ENCODE measurements at places on chromosomes 6 and 20.

DNA sequence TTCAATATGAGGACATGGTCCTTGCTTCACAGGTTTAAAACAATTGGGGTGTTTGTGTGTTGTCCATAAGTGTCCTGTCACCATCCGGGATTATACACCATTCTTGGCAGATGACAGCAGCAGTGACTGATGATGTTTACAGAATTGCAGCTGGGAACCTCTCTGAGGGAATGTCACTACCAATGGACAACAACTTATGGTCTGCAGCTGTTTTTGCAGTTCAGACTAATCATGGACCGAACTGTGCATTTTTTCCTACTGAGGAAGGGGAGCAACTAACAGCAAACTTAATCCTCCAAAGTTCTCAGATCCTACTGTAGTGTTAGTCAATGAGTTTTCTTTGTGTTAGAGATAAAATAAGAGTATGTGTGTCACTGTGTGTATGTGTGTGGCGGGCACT, 26.0 kb downstream of the FAM229B start:
- H3K27ac ChIP-seq: no peak overlapping the region
- no peak for DNase-seq
- H3K4me1 ChIP-seq: no peaks in the 10 kb centered on the region
- H3K4me3 ChIP-seq: no peak overlapping the region
- H3K27me3 ChIP-seq: no peaks in the 10 kb centered on the region
- H3K36me3 ChIP-seq: no peaks in the 10 kb centered on the region

DNA sequence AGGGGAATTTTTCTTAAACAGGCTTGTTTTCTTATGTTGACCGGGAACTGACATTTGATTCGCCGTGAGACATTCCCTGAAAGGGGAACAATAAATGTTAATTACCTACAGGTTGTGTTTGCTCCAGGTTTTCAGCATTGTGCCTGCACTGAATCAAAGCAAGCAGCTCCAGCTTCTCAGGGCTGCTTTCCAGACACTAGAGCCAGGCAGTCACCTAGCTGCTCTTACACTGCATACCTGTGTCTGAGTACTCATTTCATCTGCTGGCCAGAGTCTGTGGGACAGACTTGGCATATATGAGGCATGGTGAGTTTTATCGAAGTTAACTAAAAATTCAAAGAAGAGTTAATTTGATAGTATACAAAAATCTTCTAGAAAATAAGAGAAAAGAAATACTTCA, 951.8 kb upstream of the MAP3K7 start:
- DNase-seq: no peak
- H3K36me3 ChIP-seq: no peaks in the 10 kb centered on the region
- H3K27ac ChIP-seq: no peak overlapping the region
- no peaks in the 10 kb centered on the region for H3K4me1 ChIP-seq

DNA sequence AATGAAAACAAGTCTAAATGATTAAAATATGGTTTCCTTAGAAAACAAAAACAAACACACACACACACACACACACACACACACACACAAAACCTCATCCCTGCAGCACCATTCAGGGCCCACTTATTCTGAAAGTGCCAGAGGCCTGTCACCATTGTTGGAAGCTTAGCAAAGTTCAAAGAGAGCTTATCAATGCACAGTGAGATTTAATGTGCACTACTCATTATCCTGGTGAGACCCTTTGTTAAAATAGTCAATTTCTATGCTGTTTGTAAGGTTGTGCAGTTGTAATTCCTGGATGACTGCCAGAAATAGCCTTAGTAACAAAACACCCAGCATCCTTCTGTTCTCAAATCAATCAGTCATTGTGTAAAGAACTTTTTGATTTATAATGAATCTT, 482.9 kb downstream of the GRIK2 start:
- H3K4me3 ChIP-seq: no peak overlapping the region
- DNase-seq: no peak
- no peaks in the 10 kb centered on the region for H3K36me3 ChIP-seq
- no peaks in the 10 kb centered on the region for H3K27me3 ChIP-seq
- H3K27ac ChIP-seq: no peak overlapping the region

- no peaks in the 10 kb centered on the region for H3K4me1 ChIP-seq
- H3K27me3 ChIP-seq: no peaks in the 10 kb centered on the region
- no peak for DNase-seq
- H3K36me3 ChIP-seq: no peaks in the 10 kb centered on the region
- H3K27ac ChIP-seq: no peak overlapping the region
- no peak overlapping the region for H3K4me3 ChIP-seq
Measured at GRCh38 chr20:4234128-4234527, 218.8 kb upstream of the RNF24 start.

DNA sequence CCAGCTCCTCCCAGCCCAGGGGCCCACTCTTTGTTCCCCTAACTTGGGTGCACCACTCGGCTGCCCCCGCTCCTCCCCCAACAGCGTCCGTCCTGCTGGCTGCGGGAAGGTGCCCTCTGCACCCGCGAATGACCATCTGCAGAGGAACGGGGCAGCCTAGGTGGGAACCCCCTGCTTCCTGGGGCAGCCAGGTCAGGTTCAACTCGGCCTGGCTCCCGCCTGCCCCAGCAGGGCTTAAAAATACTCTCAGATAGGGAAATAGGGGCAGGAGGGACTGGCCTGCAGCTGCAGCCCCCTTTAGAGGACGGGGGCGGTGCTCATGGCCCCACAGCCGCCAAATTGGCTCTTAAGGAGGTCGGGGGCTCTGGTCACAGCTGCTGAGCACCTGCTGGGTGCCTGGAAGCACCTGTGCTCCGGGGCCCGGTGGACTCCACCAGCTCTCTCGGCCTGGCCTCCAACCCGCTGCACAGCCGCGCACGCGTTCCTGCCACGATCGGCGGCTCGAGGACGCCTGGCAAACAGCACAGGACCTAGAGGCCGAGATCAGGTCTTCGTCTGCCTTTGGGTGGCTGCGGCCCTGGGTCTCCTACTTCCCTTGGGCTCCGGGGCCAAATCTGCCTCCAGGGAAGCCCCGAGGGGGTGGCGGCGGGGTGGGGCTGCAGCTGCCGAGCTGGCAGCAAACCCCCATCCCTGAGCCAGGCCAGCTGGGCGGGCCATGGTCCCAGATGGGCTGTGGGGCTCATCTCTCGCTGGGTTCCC, 700 bp upstream of the LAMA5 start:
- peak overlapping the region; percentile 83 for H3K27ac ChIP-seq

- H3K4me1 ChIP-seq: no peaks in the 10 kb centered on the region
- no peak overlapping the region for H3K4me3 ChIP-seq
- DNase-seq: no peak
- H3K36me3 ChIP-seq: peaks cover 46% of the 10 kb centered on the region
- H3K27me3 ChIP-seq: no peaks in the 10 kb centered on the region
- no peak overlapping the region for H3K27ac ChIP-seq
Measured at GRCh38 chr6:158744986-158745430, 74.2 kb downstream of the EZR start.

- no peak overlapping the region for H3K4me3 ChIP-seq
- DNase-seq: no peak
- H3K27ac ChIP-seq: no peak overlapping the region
- H3K36me3 ChIP-seq: no peaks in the 10 kb centered on the region
- no peaks in the 10 kb centered on the region for H3K27me3 ChIP-seq
Measured at GRCh38 chr20:26167499-26167898, 470.8 kb upstream of the ZNF337 start.
